ENCODE measurements at places on chromosomes 16 and 17.

GRCh38 chr17:52297230-52298010, 138.9 kb upstream of the CA10 start:
- DNase-seq = no peak

DNA sequence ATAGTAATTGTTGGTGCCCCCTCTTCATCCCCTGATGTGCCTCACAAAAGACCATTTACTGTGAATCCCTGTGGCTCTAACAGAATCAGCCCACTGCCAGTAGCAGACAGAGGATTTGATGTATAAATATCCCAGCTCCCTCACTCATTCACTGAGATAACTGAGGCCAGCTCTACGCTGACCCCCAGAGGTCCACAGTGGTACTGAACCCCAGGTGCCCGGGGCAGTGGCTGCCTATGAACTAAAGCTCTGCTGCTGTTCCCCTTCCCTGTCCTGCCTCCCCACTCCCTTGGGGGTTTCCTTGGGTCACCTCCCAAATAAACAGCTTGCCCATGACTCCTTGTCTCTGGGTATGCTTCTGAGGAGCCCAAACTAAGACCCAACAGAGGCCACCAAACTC, 295.8 kb downstream of the FOXL1 start:
- no peak for DNase-seq

- DNase-seq = no peak
These were observed 41.9 kb upstream of the SDK2 start for GRCh38 chr17:73686126-73686525.

GRCh38 chr16:77856438-77857160, 68.2 kb downstream of the VAT1L start:
- DNase-seq = no peak

GRCh38 chr17:37820995-37821713, 76.3 kb upstream of the HNF1B start:
- no peak for DNase-seq

- DNase-seq = no peak
These were observed 14.7 kb downstream of the LAT start for GRCh38 chr16:28999577-28999976.

All from kidney epithelial cell (primary cell).